ENCODE measurements at places on chromosomes 12 and 14.

DNA sequence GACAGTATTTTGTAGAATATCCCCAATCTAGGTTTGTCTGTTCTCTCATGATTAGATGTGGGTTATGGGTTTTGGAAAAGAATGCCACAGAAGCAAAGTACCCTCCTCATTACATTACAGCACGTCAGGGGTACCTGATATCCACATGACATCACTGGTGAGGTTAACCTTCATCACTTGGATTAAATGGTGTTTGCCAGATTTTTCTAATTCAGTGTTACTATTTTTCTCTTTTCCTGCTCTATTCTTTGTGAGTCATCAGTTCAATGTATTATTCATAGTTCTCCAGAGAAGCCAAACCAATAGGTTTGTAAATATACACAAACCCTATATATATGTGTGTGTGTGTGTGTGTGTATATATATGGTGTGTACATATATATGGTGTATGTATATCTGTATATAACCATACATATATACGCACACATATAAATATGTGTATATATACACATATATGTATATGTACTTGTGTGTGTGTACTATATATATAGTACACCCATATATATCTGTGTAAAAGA, 131.4 kb downstream of the LMNTD1 start:
- H3K27me3 ChIP-seq = no peaks in the 10 kb centered on the region
- H3K27ac ChIP-seq = no peak overlapping the region
- DNase-seq = no peak
- no peaks in the 10 kb centered on the region for H3K36me3 ChIP-seq
- H3K4me1 ChIP-seq = no peaks in the 10 kb centered on the region

DNA sequence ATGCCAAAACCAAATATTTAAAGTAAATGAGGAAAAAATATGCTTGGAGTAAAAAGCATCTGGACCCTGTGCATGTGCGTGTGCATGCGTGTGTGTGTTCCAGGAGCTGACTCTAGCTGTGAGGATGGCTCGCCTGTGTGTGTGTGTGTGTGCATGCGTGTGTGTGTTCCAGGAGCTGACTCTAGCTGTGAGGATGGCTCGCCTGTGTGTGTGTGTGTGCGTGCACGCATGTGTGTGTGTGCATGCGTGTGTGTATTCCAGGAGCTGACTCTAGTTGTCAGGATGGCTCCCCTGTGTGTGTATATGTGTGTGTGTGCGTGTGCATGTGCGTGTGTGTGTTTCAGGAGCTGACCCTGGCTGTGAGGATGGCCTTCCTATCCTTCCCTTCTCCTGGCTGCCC, 357.7 kb downstream of the CACNA1C start:
- H3K4me1 ChIP-seq = peaks cover 11% of the 10 kb centered on the region
- peak; percentile 40 for DNase-seq
- no peak overlapping the region for H3K27ac ChIP-seq
- no peaks in the 10 kb centered on the region for H3K36me3 ChIP-seq
- H3K27me3 ChIP-seq = no peaks in the 10 kb centered on the region

- H3K27me3 ChIP-seq = no peaks in the 10 kb centered on the region
- H3K4me1 ChIP-seq = no peaks in the 10 kb centered on the region
- no peak overlapping the region for H3K4me3 ChIP-seq
- no peaks in the 10 kb centered on the region for H3K36me3 ChIP-seq
- DNase-seq = peak; percentile 1
Measured at GRCh38 chr12:4141348-4142270, 132.0 kb upstream of the CCND2 start.

DNA sequence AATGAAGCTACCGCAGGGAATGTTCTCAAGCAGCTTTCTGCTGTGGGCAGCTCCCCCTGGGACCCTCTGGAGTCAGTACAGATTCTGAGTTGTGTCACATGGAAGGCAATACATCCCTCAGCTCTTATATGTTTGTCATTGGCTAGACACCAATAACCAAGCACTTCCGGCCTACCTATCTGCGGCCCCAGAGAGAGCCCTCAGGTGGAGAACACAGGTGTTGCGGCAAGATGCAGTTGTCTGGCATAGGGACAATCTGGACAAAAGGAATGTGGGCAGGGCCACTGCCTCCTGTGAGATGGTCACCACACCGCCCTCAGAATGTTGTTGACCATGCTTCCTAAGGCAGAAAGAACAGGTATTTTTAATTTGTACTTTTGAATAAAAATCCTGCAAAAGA, 118.7 kb downstream of the BRMS1L start:
- no peaks in the 10 kb centered on the region for H3K27me3 ChIP-seq
- H3K27ac ChIP-seq = no peak overlapping the region
- no peak for DNase-seq
- no peaks in the 10 kb centered on the region for H3K36me3 ChIP-seq

- no peaks in the 10 kb centered on the region for H3K36me3 ChIP-seq
- no peak for DNase-seq
- H3K4me3 ChIP-seq = no peak overlapping the region
- no peaks in the 10 kb centered on the region for H3K27me3 ChIP-seq
Measured at GRCh38 chr12:8584004-8584403, 28.7 kb downstream of the AICDA start.

DNA sequence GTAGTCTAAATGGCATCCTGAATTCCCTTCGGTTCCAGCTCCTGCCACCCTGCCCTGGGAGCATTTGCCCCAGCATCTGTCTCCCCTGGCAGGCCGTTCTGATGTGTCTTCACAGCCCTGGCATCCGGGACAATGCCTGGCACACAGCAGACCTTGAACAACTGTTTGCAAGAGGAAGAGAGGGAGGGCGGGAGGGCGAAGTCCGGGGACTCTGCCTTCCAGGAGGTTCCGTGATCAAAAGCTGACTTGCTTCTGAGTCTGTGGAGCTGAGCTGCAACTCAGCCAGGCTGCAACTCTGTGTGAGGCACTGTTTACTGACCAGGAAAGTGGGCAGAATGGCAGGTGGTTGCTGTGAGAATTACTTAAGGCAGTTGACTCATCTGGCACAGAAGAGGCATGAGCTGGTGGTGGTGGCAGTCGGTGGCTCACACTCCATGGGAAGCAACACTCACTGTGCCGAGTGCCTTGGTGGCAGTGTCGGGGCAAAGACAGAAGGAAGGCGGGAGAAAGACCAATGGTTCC, 61.1 kb upstream of the DLK1 start:
- peaks cover 72% of the 10 kb centered on the region for H3K27me3 ChIP-seq
- no peak overlapping the region for H3K4me3 ChIP-seq
- no peaks in the 10 kb centered on the region for H3K36me3 ChIP-seq
- DNase-seq = no peak

- DNase-seq = no peak
- H3K4me1 ChIP-seq = peaks cover 5% of the 10 kb centered on the region
- H3K27me3 ChIP-seq = no peaks in the 10 kb centered on the region
- H3K36me3 ChIP-seq = no peaks in the 10 kb centered on the region
- no peak overlapping the region for H3K4me3 ChIP-seq
- no peak overlapping the region for H3K27ac ChIP-seq
Measured at GRCh38 chr12:31236998-31237637, 88.8 kb downstream of the SINHCAF start.

GRCh38 chr12:58425481-58426392, 484.4 kb downstream of the ATP23 start:
- H3K4me3 ChIP-seq = no peak overlapping the region
- H3K27me3 ChIP-seq = no peaks in the 10 kb centered on the region
- H3K27ac ChIP-seq = peak overlapping the region; percentile 61
- no peak for DNase-seq
- peaks cover 22% of the 10 kb centered on the region for H3K4me1 ChIP-seq

- H3K4me3 ChIP-seq = no peak overlapping the region
- no peaks in the 10 kb centered on the region for H3K36me3 ChIP-seq
- H3K4me1 ChIP-seq = no peaks in the 10 kb centered on the region
Measured at GRCh38 chr12:49909356-49909755, 5.7 kb upstream of the FAIM2 start.

DNA sequence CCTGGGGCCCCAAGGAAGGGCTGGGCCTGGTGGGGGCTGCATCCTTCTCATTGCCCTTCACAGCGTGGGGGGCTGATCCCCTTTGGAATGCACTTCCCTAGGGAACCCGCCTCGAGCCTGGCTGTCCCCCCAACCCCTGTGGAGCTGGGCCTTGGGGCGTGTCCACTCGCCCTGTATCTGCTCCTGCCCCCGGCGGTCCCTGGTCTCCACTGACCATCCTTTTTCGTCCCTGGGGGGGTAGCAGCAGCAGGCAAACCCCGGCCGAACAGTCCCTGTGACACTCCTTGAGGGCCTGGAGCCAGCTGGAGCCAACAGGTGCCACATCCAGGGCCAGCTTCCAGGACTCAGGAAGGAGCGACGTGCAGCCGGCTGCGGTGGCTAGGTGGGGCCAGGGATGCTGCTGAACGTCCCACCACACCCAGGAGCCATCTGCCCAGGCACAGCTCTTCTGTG, 9.4 kb upstream of the GPR132 start:
- H3K27ac ChIP-seq = no peak overlapping the region
- no peaks in the 10 kb centered on the region for H3K36me3 ChIP-seq
- H3K27me3 ChIP-seq = no peaks in the 10 kb centered on the region
- H3K4me3 ChIP-seq = no peak overlapping the region

DNA sequence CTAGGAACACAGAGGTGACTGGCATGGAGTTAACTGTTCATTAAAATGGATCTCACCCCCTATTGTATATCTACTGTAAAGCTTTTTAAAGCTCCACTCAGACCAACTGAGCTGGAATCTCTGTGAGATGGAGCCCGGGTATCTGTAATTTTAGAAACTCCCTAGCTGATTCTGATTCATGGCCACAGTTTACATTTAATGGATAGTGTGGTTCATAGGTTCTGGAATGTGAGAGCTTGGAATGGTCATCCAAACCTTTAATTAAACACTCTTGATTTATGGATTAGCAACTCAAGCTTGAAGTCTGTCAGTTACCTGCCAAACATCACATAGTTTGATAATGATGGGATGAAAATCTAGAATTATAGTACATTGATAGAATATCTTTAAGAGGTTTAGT, 183.8 kb downstream of the SLC25A21 start:
- no peak for DNase-seq
- no peaks in the 10 kb centered on the region for H3K4me1 ChIP-seq
- H3K27ac ChIP-seq = no peak overlapping the region
- H3K27me3 ChIP-seq = no peaks in the 10 kb centered on the region

DNA sequence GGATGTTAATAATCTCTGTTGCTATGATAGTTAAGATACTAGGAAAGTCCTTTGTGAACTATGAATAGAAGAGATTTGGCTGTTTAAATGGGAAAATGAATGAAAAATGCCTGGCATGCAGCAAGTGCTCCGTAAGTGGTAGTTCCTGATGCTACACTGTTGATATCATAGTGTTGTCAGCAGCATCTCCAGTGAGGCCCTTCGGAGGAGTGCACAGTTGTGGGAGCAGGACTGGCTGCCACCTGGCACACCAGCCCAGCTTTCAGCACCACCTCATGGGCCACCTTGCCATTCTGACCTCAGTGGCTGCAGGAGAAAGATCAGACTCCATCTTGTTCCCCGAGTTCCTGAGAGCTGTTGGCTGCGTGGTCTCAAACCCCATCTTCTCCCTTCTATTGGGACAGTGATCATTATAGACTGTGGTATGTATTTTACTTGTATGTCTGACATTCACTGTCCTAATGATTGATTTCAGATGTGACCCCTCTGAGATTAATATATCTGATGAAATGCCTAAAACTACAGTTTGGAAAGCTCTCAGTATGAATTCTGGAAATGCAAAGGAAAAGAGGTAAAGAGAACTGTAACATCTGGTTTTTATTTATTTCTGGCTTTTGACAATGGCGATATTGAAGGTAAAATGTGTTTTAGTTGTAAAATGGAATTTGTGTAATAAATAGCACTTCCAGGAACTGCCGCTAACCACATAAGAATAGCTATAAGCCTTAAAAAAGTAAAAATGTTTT, 80.9 kb downstream of the SLC4A8 start:
- no peak for DNase-seq
- no peaks in the 10 kb centered on the region for H3K27me3 ChIP-seq
- H3K27ac ChIP-seq = no peak overlapping the region
- H3K36me3 ChIP-seq = no peaks in the 10 kb centered on the region

GRCh38 chr12:29869946-29870345, 86.2 kb upstream of the TMTC1 start:
- H3K4me3 ChIP-seq = no peak overlapping the region
- H3K27me3 ChIP-seq = no peaks in the 10 kb centered on the region
- DNase-seq = no peak

- H3K36me3 ChIP-seq = no peaks in the 10 kb centered on the region
- H3K4me3 ChIP-seq = no peak overlapping the region
- H3K27me3 ChIP-seq = no peaks in the 10 kb centered on the region
- no peaks in the 10 kb centered on the region for H3K4me1 ChIP-seq
- no peak for DNase-seq
- no peak overlapping the region for H3K27ac ChIP-seq
Measured at GRCh38 chr14:67393689-67394088, 18.3 kb downstream of the PLEK2 start.
